ENCODE measurements at places on chromosomes 3 and 15.
A peak's percentile ranks its signal among the peaks of the same experiment; 100 is the strongest.

GRCh38 chr15:42085236-42085605 lies 9.1 kb downstream of the PLA2G4D start:
- DNase-seq: no peak

DNA sequence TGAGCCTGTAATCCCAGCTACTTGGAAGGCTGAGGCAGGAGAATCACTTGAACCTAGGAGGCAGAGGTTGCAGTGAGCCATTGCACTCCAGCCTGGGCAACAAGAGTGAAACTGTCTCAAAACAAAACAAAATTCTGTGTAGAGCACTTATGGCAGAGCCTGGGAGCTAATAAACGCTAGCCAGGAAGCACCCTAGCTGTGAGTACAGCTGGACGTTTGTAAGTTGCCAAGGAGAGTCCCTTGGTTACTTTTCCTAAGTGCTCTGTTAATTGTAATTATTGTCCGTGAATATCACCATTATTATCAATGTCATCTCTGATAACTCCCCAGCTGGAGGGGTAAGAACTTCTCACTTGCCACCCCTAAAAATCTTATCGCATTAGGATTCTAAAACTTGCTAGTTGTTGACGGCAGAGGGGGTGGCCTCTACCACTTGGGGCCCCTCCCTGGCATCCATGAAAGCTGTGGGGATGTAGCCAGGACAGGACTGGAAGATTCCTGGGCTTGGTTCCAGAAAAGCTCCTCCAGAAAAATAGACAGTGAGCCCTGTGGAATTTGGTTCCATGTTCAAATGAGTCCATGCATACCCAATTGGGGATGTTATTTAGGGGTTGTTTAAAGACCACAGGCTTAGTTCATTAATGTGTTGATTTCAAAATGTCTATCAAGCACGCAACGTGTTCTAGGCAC lies 9.9 kb upstream of the KLHL25 start:
- no peak for DNase-seq

GRCh38 chr3:14304101-14305045 lies 98.0 kb upstream of the SLC6A6 start:
- DNase-seq: no peak

- no peak for DNase-seq
Measured at GRCh38 chr3:42805141-42805821, 991 bp upstream of the HIGD1A start.

DNA sequence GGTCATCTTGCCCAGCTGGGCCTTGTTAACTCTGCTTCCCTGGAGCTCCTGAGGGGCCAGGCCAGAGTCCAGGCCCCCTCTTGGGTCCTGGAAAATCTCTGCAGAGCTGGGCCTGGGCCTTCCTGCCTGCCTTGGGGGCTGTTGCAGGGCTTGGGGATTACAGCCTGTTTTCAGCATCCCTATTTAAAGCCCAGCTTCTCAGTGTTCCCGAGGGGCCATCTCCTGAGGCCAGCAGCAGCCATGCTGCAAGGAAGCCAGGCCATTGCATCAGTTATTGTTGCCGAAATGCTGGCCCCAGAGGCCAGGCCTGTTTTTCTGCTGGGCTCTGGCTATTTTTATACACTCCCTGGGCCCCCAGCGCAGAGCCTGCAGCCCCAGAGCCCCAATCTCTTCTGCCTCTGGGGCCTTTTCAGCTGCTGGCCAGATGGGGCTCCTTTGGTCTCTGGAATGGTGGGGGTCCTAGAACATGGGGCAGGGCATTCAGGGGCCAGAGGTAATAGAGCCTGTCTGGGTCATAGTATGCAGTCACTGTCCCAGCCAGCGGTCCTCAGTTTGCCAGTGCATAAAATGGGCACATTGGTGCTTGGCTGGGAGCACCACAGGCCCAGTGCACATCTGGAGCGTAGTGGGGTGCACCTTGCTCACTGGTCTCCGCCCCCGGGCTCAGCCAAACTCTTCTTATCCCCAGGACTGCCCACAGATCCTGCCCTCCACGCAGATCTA lies 28.5 kb downstream of the PLXNA1 start:
- DNase-seq: no peak

DNA sequence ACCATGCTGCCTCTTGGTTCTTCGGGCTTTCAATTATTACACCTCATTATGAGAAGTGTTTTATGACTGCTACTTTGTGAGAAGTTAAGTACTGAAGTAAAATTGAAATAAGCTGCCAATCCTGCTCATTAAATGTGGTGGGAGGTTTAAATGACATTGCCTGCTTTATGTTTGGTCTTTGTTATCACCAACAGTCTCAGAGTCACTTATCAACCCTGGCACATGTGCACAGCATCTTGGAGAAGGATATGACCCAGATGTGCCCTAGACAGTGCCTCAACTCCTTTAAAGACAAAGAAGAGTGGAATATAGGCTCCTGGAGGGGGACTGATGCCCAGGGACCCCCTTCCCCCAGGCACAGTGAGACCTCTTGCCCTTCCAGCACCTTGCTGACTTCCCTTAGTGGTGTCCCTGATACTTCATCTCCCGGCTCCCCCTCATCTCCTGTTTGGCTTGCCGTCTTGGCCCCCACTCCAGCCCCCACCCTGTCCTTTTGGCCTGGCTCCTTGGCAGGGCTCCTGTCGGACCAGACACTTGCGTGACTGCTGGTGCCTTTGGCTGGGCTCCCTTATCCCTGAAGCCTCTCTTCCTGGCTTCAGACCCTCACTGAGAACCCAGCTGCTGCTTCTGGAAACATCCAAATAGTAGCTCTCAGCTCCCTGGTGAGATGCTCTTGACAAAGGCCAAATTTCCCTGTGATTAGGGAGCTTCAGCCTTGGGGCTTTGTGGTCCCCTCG lies 39.8 kb downstream of the ARHGAP31 start:
- DNase-seq: no peak

- DNase-seq: no peak
Measured at GRCh38 chr3:124824286-124824915, 62.8 kb downstream of the ITGB5 start.

GRCh38 chr3:45210308-45211041 lies 15.6 kb downstream of the TMEM158 start:
- DNase-seq: no peak

DNA sequence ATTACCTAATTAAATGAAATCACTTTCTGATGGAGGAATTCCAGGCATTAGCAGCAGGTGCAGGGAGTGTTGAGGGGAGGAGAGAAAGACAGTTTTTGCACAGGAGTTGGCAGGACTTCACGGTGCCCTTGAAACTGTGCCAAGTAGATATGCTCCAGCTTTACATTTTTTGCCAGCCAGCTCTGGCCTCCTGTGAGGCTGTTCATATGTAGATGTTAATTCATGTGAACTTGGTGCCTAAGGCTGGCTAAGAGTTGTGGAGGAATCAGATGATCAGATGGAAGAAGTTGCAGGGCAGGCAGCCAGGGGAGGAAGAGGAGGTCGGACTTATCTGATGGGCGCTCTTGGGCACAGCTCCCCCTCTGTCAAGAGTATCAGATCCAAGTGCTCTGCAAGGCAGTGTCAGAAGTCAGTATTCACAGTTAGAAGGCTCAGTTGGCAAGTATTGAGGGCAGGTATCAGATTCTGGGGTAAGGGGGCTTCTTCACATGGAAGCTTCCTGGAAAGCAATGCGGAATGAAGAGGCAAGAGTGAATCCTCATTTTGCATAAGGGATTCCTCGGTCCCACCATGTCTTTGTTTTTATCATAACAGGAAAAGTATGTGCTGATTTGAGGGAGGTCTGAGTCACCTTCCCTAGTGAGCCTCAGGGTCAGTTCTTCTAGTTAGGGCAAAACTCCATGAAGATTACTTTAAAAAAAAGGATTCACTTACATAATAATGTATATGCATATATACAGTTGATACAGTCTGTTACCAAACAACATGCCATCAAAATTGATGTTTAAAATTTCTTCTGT lies 172.6 kb upstream of the UMPS start:
- DNase-seq: no peak

- DNase-seq: no peak
Measured at GRCh38 chr3:50657816-50658215, 16.9 kb upstream of the DOCK3 start.

GRCh38 chr3:100526613-100527346 lies 34.4 kb downstream of the TMEM45A start:
- DNase-seq: no peak

- no peak for DNase-seq
Measured at GRCh38 chr3:171181907-171182690, 155.6 kb upstream of the SLC2A2 start.

DNA sequence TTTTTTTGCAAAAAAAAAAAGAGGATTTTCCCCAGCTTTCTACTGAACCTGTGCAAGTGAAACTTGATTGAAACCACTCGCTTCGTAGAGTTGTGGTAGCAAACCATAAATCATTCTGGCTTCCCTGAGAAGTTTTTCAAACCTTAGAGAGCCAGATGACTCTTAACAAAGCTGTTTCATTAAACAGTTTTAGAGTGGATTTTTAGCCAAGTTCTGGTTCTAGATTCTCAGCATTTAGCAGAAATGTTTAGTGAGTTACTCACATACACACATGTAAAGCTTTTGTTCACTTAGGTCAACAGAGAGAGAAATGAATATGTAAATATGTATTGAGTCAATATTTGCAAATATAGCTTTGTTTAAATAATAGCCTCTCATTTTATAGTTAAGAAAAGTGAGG lies 18.1 kb upstream of the CCR9 start:
- no peak for DNase-seq

DNA sequence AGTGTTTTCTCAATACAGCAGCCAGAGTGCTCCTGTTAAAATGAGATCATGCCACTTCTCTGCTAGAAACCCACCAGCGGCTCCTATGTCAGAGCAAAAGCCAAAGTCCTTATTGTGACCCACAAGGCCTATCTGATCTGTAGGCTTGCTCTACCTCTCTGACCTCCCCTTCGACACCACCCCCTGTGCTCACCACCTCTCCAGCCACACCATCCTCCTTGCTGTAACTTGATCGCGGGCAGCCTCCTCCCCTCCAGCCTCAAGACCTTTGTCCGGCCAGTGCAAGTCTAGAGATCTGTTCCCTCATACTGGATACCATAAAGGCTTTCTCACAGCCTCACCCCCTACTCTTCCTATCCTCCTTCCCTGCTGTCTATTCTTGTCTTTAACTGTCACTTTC lies 1.9 kb upstream of the IGDCC4 start:
- no peak for DNase-seq

DNA sequence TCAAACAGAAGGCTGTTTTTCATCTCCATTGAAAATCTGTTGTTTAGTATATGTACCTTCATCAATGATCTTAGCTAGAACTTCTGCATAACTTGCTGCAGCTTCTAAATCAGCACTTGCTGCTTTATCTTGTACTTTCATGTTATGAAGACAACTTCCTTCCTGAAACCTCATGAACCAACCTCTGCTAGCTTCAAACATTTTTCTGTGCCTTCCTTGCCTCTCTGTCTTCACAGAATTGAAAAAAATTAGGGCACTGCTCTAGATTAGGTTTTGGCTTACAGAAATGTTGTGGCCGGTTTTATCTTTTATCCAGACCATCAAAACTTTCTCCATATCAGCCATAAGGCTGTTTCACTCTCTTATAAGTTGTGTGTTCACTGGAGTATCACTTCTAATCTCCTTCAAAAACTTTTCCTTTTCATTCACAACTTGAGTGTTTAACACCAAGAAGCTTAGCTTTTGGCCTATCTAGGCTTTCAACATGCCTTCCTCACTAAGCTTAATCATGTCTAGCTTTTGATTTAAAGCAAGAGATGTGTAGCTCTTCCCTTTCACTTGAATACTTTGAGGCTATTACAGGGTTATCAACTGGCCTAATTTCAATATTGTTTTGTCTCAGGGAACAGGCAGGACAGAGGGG lies 78.6 kb downstream of the IGSF11 start:
- no peak for DNase-seq

- peak; percentile 26 for DNase-seq
Measured at GRCh38 chr3:58414538-58415197, 19.0 kb downstream of the PDHB start.

DNA sequence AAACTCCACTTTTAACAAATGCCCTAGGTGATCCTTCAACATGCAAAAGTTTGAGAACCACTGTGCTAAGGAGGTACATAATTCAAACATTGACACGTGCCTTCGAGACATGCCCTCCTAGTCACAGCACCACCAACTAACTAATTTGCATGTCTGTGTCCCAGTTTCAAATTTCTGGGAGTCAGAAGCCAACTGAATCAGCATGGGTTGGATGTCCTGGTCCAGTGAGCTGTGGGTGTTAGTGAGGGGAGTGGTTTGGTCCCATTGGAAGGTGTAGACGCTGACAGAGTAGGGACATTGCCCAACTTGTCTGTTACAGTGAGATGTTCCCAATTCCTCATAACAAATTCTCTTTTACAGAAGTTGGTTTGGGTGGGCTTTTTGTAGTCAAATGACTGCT lies 67.3 kb upstream of the ADPGK start:
- no peak for DNase-seq

GRCh38 chr3:37247398-37248114 lies 73.2 kb upstream of the LRRFIP2 start:
- DNase-seq: no peak

DNA sequence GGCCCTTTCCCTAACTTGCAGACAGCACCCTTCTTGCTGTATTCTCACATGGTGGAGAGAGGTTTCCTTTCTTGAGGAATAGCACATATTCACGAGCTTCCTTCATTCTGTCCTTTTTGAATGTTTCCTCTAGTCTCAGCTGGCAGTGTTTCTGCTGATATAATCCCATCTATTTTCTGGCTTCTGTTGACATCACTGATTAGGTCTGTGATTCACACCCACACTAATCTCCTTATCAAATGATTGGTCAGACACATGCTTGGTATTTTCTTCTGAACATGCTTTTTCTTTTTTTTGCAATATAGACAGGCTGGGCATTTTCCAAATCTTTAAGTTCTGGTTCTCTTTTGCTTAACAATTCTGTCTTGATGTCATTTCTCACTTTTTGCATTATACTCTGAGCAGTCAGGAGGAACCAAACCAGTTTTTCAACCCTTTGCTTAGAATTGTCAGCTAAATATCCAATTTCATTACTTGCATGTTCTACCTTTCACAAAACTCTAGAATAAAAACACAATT lies 65.4 kb downstream of the OXSM start:
- no peak for DNase-seq

DNA sequence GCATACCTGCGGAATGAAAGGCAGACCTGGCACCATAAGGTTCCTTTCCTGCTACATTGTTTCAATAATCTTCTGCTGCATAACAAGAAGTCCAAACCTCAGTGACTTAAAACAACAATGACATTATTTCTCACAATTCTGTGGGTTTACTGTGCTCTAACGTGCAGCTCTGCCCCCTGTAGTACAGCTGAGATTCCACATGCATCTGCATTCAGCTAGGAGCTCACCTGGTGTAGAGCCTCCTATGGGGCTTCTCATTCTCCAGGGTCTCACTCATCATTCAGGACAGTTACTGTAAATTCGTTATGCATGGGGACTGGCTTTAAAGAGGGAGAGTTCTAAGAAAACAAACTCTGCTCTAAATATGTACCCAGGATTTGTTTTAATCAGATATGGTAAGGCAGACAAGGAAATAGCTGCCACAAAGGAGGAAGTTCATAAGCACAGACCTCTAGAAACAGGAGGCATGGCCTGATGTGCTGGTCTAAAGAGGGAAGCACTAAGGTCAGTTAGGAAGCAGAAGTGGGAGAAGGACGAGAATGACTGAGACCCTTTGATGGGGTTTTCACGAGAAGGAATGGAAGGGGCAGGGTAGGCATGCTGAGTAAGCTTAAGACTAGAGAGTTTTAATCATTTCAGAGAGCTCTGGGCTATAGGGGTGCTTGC lies 347.0 kb downstream of the NEK10 start:
- no peak for DNase-seq

Data from GM18507 (cell line).